A549 treated with Hydrocortisone at 1 μM for 4 hours (cell line): ENCODE measurements at places on chromosomes 12 and 14. TPM values are rescaled to one million over a fixed set of nuclear protein-coding genes. Genes with fewer than 3 reads are reported as not detected.

Gene FGFR1OP2
- 24.9 to 34.0 TPM (median 26.0 TPM) in 5 replicates for total RNA-seq

Gene DCAF11
- total RNA-seq, result 19.6 to 26.7 TPM (median 20.6 TPM) in 5 replicates

Gene CLBA1
- total RNA-seq, result 14.5 to 17.8 TPM (median 17.0 TPM) in 5 replicates

Gene OASL
- total RNA-seq, result 1.8 to 3.2 TPM (median 2.5 TPM) in 5 replicates

Gene ACTR10
- 43.0 to 50.9 TPM (median 48.3 TPM) in 5 replicates for total RNA-seq

Gene TMTC3
- 7.8 to 14.4 TPM (median 12.3 TPM) in 5 replicates for total RNA-seq

Gene IFI27
- total RNA-seq, result 0.40 to 1.6 TPM (median 1.3 TPM) in 5 replicates

Gene RD3L
- total RNA-seq, result not detected in 5 replicates

Gene SMCO2
- 0.25 TPM in 1 of 5 replicates, not detected in the others for total RNA-seq

Gene DACT1
- 0.42 to 0.62 TPM (median 0.58 TPM) in 5 replicates for total RNA-seq

Gene KRT6C
- total RNA-seq, result 0.06 TPM in 1 of 5 replicates, not detected in the others

Gene CCDC175
- not detected in 5 replicates for total RNA-seq

Gene KRT8
- 4,606 to 5,335 TPM (median 5,083 TPM) in 5 replicates for total RNA-seq

Gene NANOG
- not detected in 5 replicates for total RNA-seq

Gene CLEC1A
- not detected in 5 replicates for total RNA-seq

Gene RIMKLB
- 16.5 to 22.9 TPM (median 19.8 TPM) in 5 replicates for total RNA-seq

Gene NEDD8
- 411 to 486 TPM (median 455 TPM) in 5 replicates for total RNA-seq

Gene TPH2
- total RNA-seq, result 0.10 TPM in 1 of 5 replicates, not detected in the others

Gene TMEM120B
- total RNA-seq, result 13.2 to 18.7 TPM (median 16.0 TPM) in 5 replicates

Gene TAS2R8
- not detected in 5 replicates for total RNA-seq

Gene GNB3
- 1.0 to 2.0 TPM (median 1.6 TPM) in 5 replicates for total RNA-seq

Gene TAS2R43
- not detected in 5 replicates for total RNA-seq

Gene RFLNA
- 0.10 to 0.27 TPM (median 0.18 TPM) in 4 of 5 replicates, not detected in the other for total RNA-seq

Gene PTPN6
- total RNA-seq, result 9.5 to 13.3 TPM (median 11.7 TPM) in 5 replicates

Gene GPR84
- 0.08 to 0.11 TPM in 2 of 5 replicates, not detected in the others for total RNA-seq

Gene CELA1
- not detected in 5 replicates for total RNA-seq

Gene CMA1
- total RNA-seq, result not detected in 5 replicates

Gene CLEC9A
- total RNA-seq, result not detected in 5 replicates

Gene LAG3
- total RNA-seq, result 0.51 to 1.9 TPM (median 1.7 TPM) in 5 replicates

Gene SLCO1B3
- 10.9 to 14.3 TPM (median 12.3 TPM) in 5 replicates for total RNA-seq

Gene MANSC4
- not detected in 5 replicates for total RNA-seq

Gene PRH2
- 0.29 to 0.47 TPM in 2 of 5 replicates, not detected in the others for total RNA-seq

Gene TAS2R50
- total RNA-seq, result not detected in 5 replicates

Gene SEL1L
- total RNA-seq, result 16.4 to 30.2 TPM (median 22.8 TPM) in 5 replicates

Gene ADSS1
- 5.8 to 7.2 TPM (median 6.3 TPM) in 5 replicates for total RNA-seq

Gene BEST3
- total RNA-seq, result 0.90 to 2.0 TPM (median 1.2 TPM) in 5 replicates

Gene LRTM2
- 0.07 to 0.15 TPM in 2 of 5 replicates, not detected in the others for total RNA-seq

Gene PABPN1
- 139 to 150 TPM (median 142 TPM) in 5 replicates for total RNA-seq

Gene R3HDM2
- 7.6 to 9.8 TPM (median 8.0 TPM) in 5 replicates for total RNA-seq

Gene CLEC2A
- total RNA-seq, result not detected in 5 replicates

Gene IGFBP6
- 148 to 249 TPM (median 240 TPM) in 5 replicates for total RNA-seq

Gene KCTD10
- total RNA-seq, result 42.4 to 67.0 TPM (median 45.1 TPM) in 5 replicates

Gene NGB
- not detected in 5 replicates for total RNA-seq

Gene LRRC9
- not detected in 5 replicates for total RNA-seq

Gene ACOT6
- total RNA-seq, result not detected in 5 replicates

Gene VPS37B
- total RNA-seq, result 27.7 to 29.7 TPM (median 28.8 TPM) in 5 replicates

Gene BRI3BP
- 17.6 to 22.1 TPM (median 20.0 TPM) in 5 replicates for total RNA-seq

Gene RNU6-8
- not detected in 5 replicates for total RNA-seq

Gene ARHGDIB
- total RNA-seq, result 0.79 to 1.7 TPM (median 1.1 TPM) in 5 replicates

Gene DTX1
- total RNA-seq, result 0.41 to 0.50 TPM (median 0.45 TPM) in 5 replicates

Gene NAP1L1
- total RNA-seq, result 603 to 700 TPM (median 644 TPM) in 5 replicates

Gene REP15
- total RNA-seq, result 0.18 to 0.63 TPM (median 0.35 TPM) in 5 replicates

Gene DBX2
- total RNA-seq, result not detected in 5 replicates
